ENCODE measurements at places on chromosomes 2 and 18.
A peak's percentile ranks its signal among the peaks of the same experiment; 100 is the strongest.

GRCh38 chr2:35081001-35081621, 1274.5 kb upstream of the CRIM1 start:
- DNase-seq: no peak

GRCh38 chr2:161979490-161979889, 94.5 kb downstream of the DPP4 start:
- peak; percentile 15 for DNase-seq

DNA sequence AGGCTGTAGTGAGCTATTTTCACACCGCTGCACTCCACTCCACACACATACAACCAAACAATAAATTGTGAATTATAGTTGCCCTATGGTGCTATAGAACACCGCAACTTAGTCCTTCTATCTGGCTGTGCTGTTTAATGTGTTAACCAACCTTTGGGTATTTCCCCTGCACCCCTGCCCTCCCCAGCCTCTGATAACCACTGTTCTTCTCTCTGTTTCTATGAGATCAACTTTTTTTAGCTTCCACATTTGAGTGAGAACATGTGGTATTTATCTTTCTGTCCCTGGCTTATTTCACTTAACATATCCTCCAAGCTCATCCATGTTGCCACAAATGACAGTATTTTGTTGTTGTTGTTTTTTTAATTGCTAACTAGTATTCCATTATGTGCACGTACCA, 32.5 kb downstream of the TET3 start:
- no peak for DNase-seq

DNA sequence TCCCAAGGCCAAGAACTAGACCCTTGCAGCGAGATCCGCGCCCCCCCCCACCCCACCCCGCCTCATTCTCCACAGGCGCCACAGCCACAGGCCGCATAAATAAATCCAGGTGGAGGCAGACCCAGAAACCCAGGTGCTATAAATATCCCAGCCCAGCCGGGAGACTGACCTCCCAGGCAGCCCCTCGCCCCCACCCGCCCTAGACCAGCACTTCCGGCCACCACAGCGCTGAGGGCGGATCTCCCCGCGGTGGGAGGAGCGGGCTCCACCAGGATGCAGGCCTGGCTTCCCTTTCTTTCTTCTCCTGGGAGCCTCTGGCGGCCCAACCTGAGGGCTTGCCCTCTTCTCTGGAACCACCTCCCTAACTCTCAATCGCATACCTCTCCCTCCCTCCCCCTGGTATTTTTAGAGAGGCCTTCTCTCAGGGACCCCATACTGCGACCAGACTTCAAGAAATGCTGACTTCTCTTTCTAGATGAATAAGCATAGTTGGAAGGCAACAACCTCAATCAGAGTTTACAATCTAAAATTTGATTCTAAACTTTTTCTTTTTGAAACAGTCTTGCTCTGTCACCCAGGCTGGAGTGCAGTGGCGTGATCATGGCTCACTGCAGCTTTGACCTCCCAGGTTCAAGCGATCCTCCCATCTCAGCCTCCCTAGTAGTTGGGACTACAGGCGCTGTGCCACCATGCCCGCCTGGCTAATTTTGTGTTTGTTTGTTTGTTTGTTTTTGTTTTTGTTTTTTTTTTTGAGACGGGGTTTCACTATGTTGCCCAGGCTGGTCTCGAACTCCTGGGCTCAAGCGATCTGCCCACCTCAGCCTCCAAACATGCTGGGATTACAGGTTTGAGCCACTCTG, 55.0 kb downstream of the PKDCC start:
- DNase-seq: no peak

DNA sequence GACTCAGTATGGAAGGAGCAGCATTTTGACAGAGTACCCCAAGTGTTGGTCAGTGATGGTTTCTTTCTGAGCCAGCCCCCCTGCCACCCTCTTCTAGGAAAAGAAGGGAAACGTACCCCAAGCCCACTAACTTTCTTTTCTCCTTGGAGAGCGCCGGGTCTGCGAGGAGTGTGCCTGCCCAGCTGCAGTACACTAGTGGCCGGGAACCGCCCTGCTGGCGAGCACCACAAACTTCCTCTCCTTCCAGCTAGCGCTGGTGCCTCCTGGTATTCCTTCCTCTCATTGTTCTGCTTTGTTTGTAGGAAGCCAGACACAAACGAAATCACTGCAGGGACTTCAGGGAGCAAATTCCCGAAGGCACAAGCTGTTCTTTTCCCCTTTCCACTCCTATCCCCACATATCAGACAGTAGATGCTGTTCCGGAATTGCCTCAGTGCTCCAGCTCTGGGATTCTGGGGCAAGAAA, 1.8 kb downstream of the CCDC85A start:
- DNase-seq: peak; percentile 7

DNA sequence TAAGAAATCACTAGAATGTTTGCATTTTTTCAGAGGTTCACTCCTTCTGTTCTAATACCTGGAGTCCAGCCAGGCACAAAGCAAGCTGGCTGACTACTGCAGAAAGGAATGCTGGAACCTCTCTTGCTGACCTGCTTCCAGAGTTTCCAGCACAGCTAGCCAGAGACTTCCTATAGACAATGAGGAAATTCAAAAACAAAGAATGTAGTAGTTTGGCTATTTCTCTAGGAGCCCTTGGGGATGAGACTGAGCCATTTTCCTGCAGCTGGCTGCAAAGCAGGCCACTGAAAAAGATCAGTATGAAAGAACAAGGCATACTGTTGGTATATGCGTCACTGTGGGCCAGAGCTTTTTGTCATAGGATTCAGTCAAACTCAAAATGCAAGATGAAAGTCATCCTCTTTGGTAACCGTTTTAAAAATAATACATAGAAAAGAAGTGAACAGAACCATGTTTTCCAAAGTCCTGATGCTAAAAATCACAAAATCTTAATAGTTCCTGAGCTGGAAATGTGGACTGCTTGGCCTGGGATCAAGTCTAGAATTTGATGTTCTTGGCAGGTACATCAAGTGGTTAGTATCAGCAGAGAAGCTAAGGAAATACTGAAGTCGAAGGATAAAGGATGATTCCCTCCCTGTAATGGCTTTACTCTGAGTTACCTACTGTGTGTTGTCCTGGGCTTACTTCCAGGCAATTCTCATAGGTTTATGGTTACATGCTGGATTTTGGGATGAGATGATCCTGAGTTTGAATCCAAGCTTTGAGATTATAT, 9.0 kb upstream of the DSEL start:
- DNase-seq: no peak

GRCh38 chr2:112954364-112954763, 23.4 kb upstream of the IL36G start:
- no peak for DNase-seq

DNA sequence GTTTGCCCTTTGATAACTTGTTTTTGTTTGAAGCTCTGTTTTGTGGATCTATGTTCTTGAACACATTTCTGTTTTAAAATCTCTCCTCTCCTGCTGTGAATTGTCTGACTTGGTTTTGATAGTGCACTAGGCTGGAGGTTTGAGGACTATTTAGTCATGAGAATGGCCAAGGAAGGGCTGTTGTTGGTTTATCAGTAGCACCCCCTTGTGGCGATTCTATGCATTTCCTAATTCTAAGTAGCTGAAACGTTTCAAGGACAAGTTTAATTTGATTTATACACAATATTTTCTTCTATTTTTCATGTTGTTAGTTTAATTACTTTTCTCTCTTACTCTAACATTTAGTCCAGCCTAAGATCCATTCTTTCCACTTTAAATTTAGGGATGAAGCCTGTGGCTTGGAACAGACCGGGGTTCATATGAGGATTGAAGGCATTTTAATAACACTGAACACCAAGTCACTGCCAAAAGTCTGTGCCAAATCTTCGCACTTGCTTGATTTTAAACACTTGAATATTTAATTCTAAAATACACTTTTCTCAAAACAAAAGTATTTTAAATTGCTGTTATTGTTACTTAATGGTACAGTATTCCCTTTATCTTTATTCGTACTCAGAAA, 166.0 kb downstream of the SOCS6 start:
- DNase-seq: peak; percentile 80

GRCh38 chr18:40148960-40149359, 1806.1 kb upstream of the PIK3C3 start:
- no peak for DNase-seq

DNA sequence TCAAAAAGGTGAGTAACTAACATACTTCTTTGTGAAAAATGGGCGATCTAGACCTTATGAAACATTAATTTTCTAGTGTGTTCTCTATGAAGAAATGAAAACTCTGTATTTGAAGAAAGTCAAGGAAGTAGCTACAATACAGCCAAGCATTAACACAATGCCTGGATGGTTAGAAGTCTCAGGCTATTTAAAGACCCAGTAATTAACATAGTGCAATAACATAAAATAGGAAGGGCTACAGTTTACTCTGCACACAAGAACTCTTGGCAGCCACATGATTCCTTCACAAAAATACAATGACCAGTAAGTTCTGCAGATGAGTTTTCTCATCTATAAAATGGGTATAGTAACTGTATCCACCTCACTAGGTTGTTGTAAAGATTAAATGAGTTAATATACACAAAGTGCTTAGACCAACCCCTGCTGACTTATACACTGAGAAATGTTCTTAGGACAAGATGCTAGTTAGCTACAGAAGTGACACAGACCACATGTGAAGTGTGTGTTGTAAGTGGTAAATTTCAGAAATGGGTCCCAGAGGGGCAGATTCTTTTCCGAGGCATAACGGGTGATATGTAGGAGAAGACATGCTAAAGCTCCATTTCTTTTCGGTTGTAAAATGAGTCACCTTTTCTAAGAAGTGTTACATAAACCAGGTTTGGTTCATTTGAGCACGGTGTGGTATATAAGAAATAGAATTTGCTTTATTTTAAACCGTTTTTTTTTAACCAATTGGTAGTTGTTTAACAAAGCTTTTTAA, 61.8 kb downstream of the CXCR4 start:
- peak; percentile 92 for DNase-seq

- peak; percentile 27 for DNase-seq
These were observed 72.6 kb downstream of the ZNF532 start for GRCh38 chr18:58937071-58937886.

DNA sequence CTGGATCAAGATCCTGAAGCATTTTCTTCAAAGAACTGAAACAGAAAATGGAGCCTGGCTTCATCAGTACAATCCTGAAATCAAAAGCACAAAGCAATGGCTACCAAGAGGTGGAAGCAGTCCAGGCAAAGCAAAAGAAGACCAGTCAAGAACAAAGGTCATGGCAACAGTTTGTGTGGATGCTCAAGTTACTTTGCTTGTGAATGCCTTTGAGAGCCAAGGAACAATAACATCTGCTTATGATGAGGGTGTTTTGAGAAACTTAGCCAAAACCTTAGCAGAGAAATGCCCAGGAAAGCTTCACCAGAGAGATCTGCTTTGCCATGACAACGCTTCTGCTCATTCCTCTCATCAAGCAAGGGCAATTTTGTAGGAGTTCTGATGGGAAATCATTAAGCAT, 723.1 kb downstream of the TMEM182 start:
- DNase-seq: no peak

DNA sequence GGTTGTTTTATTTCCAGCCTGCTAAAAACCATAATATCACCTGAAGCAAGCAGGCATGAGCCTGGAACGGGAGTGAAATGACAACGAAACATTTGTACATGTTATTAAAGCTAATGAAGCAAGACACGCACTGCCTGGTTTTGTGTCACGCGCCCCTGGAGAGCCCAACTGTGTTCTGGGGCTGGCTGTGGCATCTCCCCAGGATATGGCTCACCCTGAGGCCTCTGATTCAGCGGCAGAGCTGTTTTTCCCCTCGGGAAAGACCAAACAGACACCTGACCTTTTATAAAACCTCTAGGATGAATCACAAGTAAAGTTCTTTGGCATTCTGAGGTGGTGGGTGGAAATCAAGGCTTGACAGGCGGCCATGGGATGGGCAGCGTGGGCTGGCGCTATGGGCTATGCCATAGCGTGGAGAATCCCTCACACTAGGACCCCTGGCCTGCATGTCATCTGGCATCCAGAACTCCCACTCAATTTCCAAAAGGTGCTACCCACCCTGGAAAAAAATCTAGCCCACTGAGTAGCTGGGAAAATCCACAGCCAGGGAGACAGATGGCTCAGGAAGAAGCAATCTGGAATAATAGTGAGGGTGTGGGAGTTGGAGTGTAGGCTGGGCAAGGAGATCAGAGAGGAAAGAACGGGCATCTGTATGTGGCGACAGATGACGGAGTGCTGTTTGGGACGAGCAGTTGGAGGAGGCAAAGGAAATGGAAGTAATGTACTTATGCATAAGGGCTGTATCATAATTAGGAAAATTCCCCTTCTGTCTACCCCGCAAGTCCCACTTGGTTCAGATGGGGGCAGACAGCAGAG, 262.0 kb downstream of the AFF3 start:
- no peak for DNase-seq

- DNase-seq: no peak
These were observed 100.3 kb upstream of the NABP1 start for GRCh38 chr2:191577605-191578004.

DNA sequence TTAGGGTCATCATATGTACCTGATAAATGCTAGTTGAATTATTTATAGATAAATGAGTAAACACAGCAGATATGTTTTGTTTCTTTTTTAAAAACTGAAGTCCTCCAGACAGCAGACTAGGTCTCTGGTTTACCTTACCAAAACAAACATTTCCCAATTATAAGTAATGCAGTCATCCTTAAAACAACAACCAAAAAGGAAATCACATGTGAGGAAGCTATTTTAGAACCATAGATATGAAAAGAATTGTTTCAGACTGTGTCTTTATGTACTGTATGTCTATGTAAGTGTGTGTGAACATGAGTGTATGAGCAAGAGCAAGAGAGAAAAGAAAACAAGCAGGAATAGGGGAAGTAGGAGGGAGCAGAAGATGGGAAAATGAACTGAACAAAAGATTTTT, 441.0 kb downstream of the CPS1 start:
- no peak for DNase-seq

GRCh38 chr2:18262601-18263000, 297.9 kb downstream of the RDH14 start:
- DNase-seq: no peak

DNA sequence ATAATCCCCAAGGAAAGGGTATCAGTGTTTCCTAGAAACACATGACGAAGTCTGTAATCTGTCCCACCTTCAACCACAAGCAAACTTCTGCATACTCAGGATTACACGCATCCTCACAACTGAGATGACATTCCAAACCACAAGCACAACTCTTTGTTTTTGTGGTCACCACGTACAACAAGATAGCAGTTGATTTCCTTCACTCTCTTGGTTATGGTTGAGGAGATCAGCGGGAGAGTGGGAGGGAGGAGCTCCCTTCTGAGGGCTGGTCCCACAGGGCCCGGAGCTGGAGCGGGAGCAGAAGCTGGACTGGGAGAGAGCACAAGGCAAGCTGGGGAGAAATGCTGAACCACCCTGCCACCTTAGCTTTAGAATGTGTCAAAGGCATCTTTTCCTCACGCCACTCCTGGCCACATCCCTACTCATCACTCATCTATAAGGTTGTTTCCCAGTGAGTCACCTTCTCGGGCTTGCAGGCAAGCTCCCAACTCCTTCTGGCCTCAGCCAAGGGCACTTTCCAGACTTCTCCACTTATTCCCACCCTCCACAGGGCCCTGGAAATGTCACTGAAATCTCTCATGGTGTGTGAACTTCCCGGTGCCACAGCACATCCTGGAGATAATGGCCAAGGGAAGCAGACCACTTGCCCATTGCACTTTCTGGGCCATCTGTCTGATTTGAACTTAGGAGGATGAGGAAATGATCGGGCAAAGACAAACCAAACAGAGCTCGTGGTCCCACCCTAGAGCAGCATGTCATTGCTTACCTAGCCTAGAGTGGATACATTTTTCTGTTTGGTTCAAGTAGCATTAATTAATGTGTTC, 98.9 kb upstream of the LGALSL start:
- no peak for DNase-seq

All from NB4 (cell line).